ENCODE measurements at places on chromosomes 1 and 21. TPM values are rescaled to one million over a fixed set of nuclear protein-coding genes. Genes with fewer than 3 reads are reported as not detected.

DNA sequence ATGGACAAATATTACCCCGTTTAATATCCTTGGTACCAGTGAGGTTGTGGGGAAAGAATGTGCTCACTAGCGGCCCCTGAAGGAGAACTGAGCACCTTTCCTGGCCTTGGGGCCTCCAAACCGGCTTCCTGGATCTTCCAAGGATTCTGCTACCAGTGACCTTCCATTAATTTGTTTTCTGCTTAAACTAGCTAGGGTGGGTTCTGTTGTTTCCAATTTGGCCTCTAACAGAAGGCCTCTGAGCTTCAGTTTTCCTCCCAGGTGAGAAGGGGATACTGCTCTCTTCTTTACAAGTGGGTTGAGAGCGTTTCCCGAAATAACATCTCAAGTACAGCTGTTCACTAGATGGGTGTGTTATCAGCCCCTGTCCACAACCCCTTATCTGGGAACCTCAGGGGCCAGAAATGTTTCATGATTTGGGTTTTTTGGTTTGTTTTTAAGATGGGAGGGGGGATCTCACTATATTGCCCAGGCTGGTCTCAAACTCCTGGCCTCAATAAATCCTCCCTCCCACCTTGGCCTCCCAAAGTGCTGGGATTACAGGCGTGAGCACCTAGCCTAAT, 16.9 kb upstream of the IFNGR2 start:
- no peak for DNase-seq

DNA sequence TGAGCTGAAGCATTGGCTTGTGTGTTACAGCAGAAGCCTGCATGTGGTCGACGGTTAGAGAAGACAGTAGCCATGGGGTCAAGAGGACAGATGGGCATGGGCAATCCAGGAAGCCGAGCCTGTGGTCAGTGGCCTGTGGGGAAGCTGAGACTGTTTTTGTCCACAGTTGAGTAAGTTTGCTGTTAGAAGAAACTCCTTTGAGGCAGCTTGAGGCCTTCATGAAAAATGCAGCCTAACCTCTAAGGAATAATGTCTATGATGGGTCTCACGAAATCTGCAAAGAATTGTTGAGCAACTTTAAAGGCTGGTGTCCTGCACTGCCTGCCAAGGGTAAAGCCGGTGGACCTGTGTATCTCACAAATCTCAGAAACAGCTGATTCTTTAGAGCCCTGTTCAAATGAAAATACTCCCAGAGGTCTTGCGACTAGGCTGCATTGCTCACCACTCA, 322.4 kb downstream of the SETD4 start:
- DNase-seq: no peak

GRCh38 chr1:195332102-195332501, 1276.1 kb downstream of the KCNT2 start:
- DNase-seq: no peak

GRCh38 chr1:20735581-20736111, 3.1 kb upstream of the SH2D5 start:
- DNase-seq: no peak

DNA sequence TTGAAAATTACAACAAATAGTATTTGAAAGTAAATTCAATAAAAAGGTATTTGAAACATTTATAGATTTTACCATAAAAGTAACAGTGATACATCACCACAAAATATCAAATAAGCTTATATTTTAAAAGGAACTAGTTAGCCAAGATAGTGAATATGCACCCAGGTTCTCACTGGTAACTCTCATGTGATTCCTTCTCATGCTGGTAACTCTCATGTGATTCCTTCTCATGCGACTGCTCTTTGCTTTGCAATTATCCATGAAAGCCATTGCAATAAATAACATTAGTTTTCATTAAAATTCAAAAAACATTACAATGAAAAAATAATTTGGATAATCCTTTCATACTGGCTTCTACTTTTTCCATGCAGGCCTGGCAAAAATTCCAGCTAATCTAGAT, 75.4 kb downstream of the AHCTF1 start:
- DNase-seq: no peak

- no peak for DNase-seq
Measured at GRCh38 chr1:116495535-116495934, 75.3 kb downstream of the CD58 start.

- no peak for DNase-seq
Measured at GRCh38 chr1:7761103-7761502, 10.0 kb upstream of the VAMP3 start.

DNA sequence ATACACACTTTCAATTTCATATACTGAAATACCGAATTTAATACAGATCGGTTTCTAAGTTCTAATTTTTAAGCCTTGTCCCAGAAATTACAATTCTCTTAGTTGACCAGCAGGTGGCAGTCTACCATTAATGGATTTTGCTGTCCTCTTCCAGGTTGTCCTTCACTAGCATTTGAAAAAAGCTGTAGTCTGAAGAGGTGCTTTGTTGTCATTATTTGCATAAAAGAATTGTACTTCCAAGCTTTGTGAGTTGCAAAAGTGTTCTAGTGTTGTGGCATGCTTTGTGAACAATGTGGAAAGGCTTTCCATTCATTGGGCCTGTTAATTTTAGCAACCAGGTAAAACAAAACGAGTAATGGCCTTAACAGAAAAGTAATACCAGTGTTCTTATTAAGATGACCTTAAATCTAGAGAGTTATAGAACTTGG, 193.6 kb downstream of the RPS6KC1 start:
- peak; percentile 49 for DNase-seq

Gene SLC44A5
- 0.10 TPM for polyA plus RNA-seq

Gene RNF115
- polyA plus RNA-seq: 8.5 TPM

Gene FAM177B
- not detected for polyA plus RNA-seq

Gene ATAD3C
- not detected for polyA plus RNA-seq

Gene DDR2
- polyA plus RNA-seq: 0.14 TPM

Gene TMCC2
- 3.2 TPM for polyA plus RNA-seq

Gene SERPINC1
- 0.05 TPM for polyA plus RNA-seq

Gene PARS2
- polyA plus RNA-seq: 2.9 TPM

Gene TMEM52
- 0.37 TPM for polyA plus RNA-seq

Gene SDF4
- polyA plus RNA-seq: 97.4 TPM

Gene TMPRSS3
- polyA plus RNA-seq: not detected

Gene DPT
- polyA plus RNA-seq: not detected

Gene HNRNPCL1
- polyA plus RNA-seq: not detected

Gene NBPF26
- polyA plus RNA-seq: 3.9 TPM

All from A549 (cell line).